Activated gamma-delta T cell treated with anti-CD3 and anti-CD28 coated beads, Interleukin-2, amount 50 U/mL, for 16 hours (primary cell): ENCODE measurements at places on chromosomes 6 and 20.

DNA sequence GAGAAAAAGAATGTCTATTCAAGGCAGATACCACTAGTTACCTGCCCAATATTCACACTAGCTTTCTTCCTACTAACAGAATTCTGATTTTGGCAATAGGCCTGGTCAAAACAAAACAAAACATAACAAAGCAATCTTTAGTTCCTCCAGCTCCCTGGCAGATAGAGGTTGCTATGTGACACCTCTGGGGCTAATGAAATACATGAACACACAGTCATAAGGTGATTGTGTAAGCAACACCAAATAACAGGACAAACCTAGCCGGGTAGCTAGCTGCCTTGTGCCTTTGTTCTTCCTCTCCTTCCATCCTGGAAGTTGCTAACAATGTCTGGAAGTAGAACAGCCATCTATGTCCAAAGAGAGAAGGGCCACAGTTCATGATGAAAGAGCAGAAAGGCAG is 6.0 kb upstream of the HMGN3 start:
- DNase-seq, result no peak

GRCh38 chr6:38305995-38306681 is 333.6 kb downstream of the BTBD9 start:
- no peak for DNase-seq

GRCh38 chr20:47235853-47236638 is 120.5 kb downstream of the ZMYND8 start:
- no peak for DNase-seq

GRCh38 chr6:27591699-27592480 is 119.0 kb upstream of the ZNF184 start:
- no peak for DNase-seq

DNA sequence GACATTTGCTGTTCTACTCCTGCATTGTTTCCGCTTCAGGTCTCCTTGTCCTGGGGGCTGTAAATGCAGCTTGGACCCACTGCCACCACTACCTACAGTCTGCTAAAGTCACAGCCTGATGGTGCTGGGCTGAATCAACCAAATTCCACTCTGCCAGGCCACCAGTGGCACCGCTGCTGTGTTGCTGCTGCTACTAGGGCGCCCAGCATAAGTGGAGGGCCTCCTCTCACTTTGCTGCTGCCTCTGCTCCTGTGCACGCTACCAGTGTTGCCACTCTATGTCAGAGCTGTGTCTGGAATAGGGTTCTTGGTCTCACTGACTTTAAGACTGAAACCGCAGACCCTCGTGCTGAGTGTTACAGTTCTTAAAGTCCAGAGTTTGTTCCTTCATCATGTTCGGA is 1.4 kb upstream of the SSR1 start:
- DNase-seq, result no peak

GRCh38 chr20:47456952-47457724 is 44.5 kb upstream of the NCOA3 start:
- no peak for DNase-seq

- DNase-seq, result no peak
Observed at GRCh38 chr6:12679341-12679740, 37.2 kb upstream of the PHACTR1 start.

DNA sequence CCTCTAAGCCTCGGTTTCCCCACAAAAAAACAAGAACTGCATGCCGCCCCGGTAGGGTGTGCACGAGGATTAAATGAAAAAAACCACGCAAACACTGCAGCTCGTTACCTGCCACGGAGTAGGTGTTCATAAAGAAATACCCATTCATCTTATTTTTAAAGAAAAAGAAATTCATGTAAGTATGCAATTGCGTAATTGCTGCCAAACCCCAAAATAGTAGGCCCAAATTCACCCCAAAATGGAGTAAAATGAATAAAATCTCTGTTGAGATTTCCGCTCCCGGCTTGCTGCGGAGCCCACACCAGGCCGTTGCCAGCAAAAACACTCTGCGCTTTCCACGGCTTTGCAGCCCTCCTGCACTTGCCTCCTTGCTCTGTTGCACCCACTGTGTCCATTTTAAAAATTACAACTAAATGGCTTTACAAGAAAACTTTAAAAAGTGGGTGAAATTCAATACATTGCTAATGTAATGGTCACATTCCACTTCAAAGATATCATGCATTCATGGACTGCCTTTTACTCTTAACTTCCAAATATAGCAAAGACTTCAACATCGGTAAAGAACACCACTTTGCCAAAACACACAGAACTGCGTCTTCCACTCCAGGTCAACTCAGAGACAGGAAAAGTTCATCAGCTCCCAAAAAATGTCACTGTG is 125.0 kb downstream of the ZMYND8 start:
- no peak for DNase-seq

- no peak for DNase-seq
Observed at GRCh38 chr20:1945134-1945618, 48.7 kb downstream of the PDYN start.

DNA sequence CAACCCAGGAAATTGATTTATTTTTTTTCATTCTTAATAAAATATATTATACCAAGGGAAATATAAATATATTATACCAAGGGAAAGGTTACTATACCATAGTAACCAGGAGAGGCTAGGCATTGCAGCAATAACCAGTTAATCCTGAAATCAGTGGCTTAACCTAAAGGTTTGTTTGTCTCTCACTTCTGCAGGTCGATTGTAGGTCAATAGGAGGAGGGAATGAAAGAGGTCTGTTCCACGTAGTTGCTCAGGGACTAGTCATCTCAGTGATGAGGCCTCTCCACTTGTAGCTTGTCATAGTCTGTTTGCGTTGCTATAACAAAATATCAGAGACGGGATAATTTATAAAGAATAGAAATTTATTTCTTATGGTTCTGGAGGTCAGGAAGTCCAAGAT is 168.0 kb downstream of the GJA1 start:
- no peak for DNase-seq

DNA sequence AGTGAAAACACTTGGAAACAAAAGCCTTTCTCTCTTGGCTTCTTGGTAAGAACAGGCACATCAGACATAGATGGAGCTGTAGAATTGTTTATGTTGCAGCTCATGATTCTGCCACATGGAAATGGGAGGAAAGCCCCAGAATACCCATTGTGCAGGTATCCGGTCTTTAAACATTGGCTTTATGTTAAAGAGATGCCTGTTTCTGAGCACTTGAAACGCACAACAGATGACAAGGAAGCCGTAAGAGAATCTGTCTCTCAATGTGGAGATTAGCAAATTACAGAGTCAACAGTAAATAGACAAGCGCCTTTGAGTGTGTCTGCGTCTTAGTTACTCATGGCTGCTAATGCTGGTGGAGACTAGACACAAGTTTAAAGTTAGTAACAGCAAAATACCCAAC is 10.5 kb downstream of the TNFAIP3 start:
- DNase-seq, result no peak
